Lower lobe of right lung (tissue), 2 donors: ENCODE measurements at places on chromosomes 1 and 21. TPM values are rescaled to one million over a fixed set of nuclear protein-coding genes. Genes with fewer than 3 reads are reported as not detected.

DNA sequence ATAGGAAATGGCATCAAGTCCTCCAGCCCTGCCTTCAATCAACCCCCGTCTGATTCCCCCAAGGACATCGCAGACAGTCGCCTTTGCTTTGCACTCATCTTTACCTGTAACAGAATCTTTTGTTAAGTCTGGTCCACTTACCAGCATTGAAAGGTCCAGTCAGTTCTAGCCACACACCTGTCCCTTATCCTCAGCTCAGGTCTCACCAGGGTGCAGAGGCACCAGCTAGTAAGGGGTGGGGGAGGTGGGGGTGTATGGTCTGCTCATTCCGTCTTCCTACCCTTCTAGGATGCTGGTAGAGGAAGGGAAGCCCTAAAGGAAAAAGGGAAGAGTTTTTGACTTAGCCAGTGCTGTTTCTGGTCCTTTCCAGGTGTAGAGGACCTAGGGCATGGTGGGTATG, 427.7 kb downstream of the MATN1 start:
- H3K27me3 ChIP-seq = peaks cover 20% of the 10 kb centered on the region
- DNase-seq = no peak
- H3K4me3 ChIP-seq = no peak overlapping the region

Gene KCNT2
- 3.7 TPM for total RNA-seq

DNA sequence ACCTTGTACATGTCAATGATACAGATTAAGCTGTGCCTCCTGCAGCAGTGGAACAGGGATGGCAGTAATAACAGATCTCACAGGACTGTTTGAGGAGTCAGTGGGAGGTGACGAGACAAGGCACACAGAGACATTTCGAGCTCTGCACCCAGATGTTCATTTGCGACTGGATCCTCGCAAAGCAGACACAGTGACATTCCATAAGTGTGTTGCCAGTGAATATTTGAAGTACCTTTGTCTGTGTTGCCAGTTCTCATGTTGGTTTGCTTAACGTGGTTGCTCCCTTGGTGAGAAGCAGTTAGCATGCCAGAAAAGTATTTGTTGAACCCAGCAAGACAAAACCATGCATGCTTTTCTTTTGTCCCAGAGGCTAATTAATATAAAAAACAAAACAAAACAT, 67.0 kb downstream of the NID1 start:
- H3K4me1 ChIP-seq = peaks cover 25% of the 10 kb centered on the region
- no peak overlapping the region for H3K4me3 ChIP-seq
- peaks cover 18% of the 10 kb centered on the region for H3K36me3 ChIP-seq

DNA sequence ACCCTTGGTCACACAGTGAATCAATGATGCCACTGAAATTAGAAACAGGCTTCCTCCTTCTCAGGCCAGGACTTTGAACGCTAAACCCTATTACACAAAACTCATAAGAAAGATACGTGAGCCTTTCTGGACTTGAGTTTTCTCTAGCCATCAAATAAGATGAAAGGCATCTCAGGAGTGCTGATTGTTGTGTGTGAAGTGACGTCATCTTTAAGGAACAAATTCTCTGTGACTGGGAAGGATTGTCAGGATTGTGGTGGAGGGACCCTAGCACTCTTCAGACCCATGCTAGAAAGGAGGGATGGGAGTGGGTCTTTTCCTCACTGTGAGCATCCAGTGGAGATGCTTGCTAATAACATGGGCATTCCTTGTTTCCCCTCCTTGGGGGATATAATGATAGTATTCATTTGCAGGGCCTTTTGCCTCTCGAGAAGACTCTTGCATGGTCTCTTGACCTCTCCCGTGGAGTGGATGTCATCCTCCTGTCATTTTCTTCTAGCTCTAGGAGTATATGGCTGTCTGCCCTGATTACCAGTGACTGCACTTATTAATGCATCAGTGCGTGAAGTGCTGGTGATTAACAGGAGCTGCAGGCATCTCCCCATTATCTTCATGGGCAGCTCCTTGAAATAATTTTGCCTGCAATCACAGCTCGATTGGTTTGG, 39.9 kb downstream of the SPATA46 start:
- peaks cover 7% of the 10 kb centered on the region for H3K4me1 ChIP-seq
- H3K27ac ChIP-seq = no peak overlapping the region
- no peaks in the 10 kb centered on the region for H3K27me3 ChIP-seq
- H3K36me3 ChIP-seq = no peaks in the 10 kb centered on the region
- no peak overlapping the region for H3K4me3 ChIP-seq

- no peaks in the 10 kb centered on the region for H3K4me1 ChIP-seq
- no peaks in the 10 kb centered on the region for H3K36me3 ChIP-seq
- no peaks in the 10 kb centered on the region for H3K27me3 ChIP-seq
Observed at GRCh38 chr1:216836316-216836715, 113.1 kb upstream of the ESRRG start.

DNA sequence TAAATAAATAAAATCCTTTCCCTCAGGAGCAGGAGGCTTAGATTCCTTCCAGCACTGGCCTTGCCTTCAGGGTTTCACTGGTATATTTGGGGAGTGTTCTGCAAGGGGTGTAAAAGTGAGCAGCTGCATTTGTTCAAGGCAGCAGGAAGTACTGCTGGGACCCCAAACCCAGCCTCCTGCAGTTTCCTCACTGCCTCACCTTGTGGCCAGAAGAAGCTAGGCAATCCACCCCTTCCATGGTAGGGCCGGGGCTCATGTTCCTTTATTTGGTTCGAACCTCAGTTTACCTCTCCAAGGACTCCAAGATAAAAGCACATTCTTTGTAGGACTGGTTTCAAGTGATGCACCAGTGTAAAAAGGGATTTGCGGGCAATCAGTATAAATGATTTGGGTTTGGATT, 21.0 kb upstream of the CFAP126 start:
- DNase-seq = no peak
- H3K27me3 ChIP-seq = no peaks in the 10 kb centered on the region
- no peaks in the 10 kb centered on the region for H3K36me3 ChIP-seq
- peaks cover 10% of the 10 kb centered on the region for H3K4me1 ChIP-seq
- no peak overlapping the region for H3K27ac ChIP-seq
- no peak overlapping the region for H3K4me3 ChIP-seq

Gene FABP3
- 24.5 TPM for total RNA-seq

DNA sequence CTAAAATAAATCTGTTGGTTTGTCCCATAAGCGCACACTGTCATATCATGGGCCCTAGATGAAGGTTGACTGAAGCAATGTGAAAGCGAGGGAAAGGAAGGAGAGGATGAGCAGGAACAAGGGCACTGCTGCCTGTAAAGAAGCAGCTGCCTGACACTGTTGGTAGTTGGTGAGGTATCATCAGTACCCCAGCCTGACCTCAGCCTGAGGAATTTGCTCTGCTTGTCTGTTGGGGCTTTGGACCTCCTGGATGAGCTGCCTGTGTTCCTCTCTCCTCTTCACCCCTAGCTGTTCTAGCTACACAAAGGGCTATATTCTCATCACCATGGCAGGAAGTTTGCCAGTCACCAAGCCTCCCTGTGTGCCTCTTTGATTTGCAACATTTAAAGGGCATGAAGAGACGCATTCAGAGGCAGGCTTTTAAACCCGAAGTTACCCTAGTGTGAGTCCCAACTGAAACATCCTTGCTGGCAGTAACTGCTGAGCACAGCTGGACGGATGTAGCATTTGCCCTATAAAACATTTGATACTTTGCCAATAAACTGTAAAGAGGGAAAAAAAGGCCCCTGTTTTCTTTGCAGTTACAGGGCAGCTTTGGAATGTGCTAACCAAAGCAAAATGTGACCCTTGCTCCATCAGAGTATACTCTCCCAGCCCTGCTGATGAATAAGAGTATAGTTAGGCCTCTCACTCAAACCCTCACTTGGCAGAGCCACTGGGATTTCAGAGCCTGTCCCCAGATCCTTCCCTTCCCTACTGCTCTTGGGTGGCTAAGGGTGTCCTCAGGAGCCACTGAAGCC, 22.2 kb upstream of the SPATA6 start:
- H3K27me3 ChIP-seq = no peaks in the 10 kb centered on the region

Gene GOLT1A
- 11.9 TPM for total RNA-seq

GRCh38 chr1:171940368-171940767, 99.1 kb downstream of the DNM3 start:
- no peaks in the 10 kb centered on the region for H3K27me3 ChIP-seq
- no peak for DNase-seq
- no peak overlapping the region for H3K27ac ChIP-seq

DNA sequence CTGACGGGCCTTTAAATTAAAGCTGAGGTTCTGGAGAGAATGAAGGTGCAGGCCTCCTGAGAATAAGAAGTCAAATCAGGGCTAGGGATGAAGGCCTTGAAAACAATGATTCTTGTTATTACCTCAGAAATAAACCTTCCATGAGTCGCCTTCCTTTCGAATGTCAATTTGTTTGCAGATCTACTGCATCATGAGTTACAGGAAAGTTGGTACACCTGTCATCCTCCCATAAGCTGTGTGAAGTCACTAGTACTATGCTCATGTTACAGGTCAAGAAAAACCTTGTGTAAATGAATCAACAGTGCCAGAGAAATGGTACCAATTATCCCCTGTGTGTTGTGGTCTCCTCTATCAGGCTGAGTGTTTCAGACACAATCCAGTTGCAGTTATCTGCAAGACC, 281.2 kb upstream of the PLXNA2 start:
- H3K27me3 ChIP-seq = peaks cover 4% of the 10 kb centered on the region
- H3K27ac ChIP-seq = no peak overlapping the region

- no peak overlapping the region for H3K4me3 ChIP-seq
- no peaks in the 10 kb centered on the region for H3K27me3 ChIP-seq
- H3K36me3 ChIP-seq = no peaks in the 10 kb centered on the region
- peaks cover 12% of the 10 kb centered on the region for H3K4me1 ChIP-seq
- no peak for DNase-seq
Observed at GRCh38 chr1:172938681-172939080, 112.1 kb downstream of the TNFSF18 start.

Gene HTR6
- not detected for total RNA-seq

DNA sequence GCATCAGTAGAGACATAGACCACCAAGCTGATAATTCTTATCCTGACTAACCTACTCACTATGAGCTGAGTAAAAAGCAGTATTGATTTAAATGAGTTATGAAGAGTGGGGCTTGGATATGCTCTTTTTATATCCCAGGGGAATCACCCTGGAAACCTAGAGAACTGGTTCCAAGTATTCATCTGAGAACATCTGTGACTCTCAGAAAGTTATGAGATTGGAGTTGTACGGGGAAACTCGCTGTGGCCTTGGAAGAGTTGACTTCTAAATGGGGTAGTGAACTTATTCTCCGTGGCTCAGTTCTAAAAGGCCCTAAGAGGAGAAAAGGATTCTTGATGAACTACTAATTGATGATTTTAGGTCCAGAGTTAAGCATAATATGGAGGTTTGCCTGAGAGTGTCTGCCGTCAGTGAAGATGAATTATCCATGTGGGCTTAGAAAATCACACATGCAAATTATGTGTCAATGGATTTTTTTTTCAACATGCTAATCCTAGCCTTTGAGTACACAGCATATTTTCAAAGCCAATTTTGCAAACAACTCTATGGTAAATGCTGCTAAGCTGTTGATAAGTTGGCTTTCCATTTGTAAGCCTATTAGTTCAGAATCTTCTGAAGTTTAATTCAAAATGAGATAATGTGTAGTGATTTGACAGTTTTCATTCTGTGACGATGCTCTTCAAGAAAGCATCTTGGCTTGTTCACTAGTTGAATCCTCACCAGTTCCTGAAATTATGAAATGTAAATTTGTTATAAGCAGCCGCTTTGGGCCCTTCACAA, 122.7 kb downstream of the FGGY start:
- no peaks in the 10 kb centered on the region for H3K36me3 ChIP-seq
- H3K4me1 ChIP-seq = peaks cover 21% of the 10 kb centered on the region
- H3K27ac ChIP-seq = no peak overlapping the region
- H3K27me3 ChIP-seq = no peaks in the 10 kb centered on the region

DNA sequence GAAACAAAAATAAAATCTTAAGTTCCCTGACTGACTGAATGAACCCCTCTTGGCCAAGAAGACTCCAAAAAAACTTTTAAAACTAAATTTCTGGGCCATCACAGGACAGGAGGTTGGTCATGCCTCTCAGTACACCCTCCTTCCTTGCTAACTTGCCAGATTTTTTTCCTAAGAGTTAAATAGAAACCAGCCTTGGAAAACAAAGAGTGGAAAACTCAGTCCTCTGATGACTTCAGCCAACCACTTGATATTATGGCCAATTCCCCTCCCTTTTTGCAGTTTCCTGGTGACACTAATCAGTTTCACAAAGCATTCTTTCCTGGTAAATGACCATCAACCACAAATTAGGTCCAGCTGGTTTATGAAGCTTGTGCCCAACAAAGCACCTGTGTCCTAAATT, 134.8 kb downstream of the ZNF648 start:
- no peak overlapping the region for H3K4me3 ChIP-seq
- no peak overlapping the region for H3K27ac ChIP-seq
- no peaks in the 10 kb centered on the region for H3K27me3 ChIP-seq
- no peak for DNase-seq
- H3K36me3 ChIP-seq = no peaks in the 10 kb centered on the region
- H3K4me1 ChIP-seq = no peaks in the 10 kb centered on the region
